ENCODE measurements at places on chromosomes 2 and 18. TPM values are rescaled to one million over a fixed set of nuclear protein-coding genes. Genes with fewer than 3 reads are reported as not detected.

RFTN2 gene
- total RNA-seq = not detected

SGPP2 gene
- 10.0 TPM for total RNA-seq

LNPK gene
- 35.7 TPM for total RNA-seq

DAW1 gene
- not detected for total RNA-seq

KCNK3 gene
- not detected for total RNA-seq

SLC25A52 gene
- total RNA-seq = not detected
